Muscle of arm (tissue), 14 donors: ENCODE measurements at places on chromosomes 5 and 9.
A peak's percentile ranks its signal among the peaks of the same experiment; 100 is the strongest.

DNA sequence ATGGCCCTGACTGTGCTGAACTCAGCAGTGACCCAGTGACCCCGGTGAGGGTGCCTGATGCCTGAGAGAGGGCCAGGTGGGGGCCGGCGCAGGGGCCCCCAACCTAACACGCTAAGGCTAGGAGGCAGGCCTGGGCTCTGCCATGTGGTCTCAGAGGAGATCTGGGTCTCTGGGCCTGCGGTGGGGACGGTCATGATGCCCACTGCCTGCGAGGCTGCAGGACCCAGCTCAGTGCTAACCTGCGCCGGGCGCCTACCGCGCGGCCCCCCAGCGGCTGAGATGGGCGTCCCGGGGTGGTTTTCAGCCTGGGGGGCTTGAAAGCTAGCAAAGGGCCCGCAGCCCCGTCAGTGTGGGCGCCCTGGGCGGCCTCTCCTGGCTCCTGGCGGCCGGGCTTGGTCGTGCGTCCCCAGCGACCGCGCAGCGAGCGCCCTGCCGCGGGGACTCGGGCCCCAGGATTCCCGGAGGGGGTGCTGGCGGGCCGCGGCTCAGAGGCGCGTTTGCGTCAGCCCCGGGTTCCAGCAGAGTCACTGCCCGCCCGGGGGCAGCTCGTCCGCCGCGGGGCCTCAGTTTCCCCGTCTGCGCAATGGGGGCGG, 2.5 kb downstream of the EGFL7 start:
- no peak for DNase-seq

DNA sequence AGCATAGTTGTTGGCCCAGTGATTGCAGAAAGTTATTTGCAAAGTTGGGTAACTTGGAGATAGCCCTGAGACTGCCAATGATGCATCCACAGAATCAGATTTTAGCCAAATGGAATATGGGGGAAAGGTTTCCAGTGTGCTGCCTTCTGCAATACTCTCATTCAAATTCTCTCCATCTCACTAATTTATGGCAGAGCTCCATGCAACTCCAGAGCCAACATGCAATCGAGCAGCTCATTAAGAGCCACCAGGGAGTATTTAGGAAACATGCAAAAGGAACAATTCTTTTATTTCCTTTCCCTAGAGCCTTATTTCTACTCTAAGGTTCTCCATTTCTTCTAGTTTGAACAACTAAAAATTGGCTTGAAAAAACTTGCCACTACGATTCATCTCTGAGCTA, 135.9 kb upstream of the MARCHF11 start:
- no peak for DNase-seq

DNA sequence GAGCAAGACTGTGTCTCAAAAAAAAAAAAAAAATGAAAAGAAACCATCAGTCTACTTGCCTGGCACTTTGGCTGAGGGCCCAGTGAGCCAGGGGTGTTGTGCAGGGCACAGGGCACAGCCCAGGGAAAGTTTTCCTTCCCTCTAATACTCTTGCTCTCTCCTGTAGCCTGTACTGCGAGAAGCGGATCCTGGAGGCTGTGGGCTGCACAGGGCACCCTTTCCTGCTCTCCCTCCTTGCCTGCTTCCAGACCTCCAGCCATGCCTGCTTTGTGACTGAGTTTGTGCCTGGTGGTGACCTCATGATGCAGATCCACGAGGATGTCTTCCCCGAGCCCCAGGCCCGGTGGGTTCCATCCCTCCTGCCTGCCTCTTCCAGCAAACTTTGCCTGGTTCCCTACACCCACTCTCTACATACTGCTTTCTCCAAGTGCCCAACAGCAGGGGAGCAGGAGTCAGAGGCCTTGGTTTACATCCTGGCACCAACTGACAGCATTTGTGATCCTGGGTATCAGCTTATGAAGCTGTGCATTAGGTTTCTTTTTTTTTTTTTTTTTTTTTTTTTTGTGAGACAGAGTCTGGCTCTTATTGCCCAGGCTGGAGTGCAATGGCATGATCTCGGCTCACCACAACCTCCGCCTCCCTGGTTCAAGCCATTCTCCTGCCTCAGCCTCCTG, 7.2 kb downstream of the ZDHHC12 start:
- no peak for DNase-seq

DNA sequence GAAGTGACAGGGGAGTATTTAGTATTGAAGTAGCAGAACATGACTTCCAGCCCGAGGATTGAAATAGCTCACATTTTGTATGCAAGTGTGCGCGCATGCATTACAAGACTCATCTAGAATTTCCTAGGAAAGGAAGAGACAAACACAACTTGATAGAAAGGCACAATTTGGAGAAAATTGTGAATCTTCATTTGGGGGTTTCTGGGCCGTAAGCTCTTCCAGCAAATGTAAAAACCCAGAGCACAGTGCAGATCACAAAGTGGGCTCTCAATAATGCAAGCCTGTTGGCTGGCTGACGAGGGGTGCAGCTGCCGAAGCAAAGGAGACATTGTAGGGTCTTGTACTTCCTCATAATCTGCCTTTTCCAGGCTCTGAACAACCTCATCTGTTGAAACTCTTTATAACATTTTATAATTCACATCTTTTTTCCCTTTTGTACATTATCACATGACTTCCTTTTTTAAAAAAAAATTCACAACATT, 109.0 kb downstream of the BAAT start:
- no peak for DNase-seq

DNA sequence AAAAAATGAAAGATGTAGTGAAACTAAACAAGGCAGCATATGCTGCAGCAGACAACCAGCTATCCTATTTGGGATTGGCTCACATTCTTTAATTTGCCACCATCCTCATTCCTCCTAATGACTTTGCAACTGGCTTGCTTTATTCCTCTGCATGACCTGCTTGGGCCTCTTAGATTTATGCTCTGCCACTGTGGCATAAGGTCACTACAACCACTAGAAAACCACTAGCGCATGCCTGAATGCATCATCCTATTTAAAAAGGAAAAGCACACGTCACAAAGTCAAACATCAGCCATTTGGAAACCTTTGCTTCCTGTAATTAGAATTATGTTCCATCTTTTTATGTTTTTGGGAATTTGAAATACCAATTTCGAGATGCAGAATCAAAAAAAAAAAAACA, 40.8 kb upstream of the CCDC152 start:
- DNase-seq = no peak

- DNase-seq = no peak
These were observed 325.4 kb downstream of the PIK3R1 start for GRCh38 chr5:68540798-68541590.

- no peak for DNase-seq
These were observed 57.0 kb downstream of the DUSP1 start for GRCh38 chr5:172713809-172714490.

DNA sequence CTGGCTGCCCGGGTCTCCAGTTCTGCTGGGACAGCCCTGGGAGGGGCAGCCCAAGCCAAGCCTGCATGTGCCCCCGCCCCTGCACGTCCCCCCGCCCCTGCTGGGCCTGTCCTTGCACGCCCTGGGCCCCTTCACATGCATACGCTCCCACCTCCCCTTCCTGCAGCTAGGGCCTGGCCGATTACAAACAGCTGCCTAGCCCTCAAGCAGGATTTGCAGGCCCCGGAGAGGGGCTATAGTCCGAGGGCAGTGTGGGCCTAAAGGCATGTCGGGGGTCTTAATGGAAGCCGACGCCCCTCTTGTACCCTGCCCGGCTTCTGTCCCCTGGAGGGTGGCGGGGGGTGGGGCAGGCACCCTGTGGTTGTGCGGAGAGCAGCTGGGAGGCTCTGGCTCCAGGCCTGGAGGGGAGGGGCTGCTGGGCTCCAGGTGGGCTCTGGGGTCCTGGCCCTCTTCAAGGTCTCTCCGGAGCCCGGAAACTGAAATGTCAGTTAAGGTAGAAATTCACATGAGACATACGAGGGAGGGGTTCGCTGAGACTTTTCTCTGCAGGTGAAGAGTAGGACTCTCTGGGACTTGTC, 16.9 kb downstream of the COL5A1 start:
- no peak for DNase-seq

DNA sequence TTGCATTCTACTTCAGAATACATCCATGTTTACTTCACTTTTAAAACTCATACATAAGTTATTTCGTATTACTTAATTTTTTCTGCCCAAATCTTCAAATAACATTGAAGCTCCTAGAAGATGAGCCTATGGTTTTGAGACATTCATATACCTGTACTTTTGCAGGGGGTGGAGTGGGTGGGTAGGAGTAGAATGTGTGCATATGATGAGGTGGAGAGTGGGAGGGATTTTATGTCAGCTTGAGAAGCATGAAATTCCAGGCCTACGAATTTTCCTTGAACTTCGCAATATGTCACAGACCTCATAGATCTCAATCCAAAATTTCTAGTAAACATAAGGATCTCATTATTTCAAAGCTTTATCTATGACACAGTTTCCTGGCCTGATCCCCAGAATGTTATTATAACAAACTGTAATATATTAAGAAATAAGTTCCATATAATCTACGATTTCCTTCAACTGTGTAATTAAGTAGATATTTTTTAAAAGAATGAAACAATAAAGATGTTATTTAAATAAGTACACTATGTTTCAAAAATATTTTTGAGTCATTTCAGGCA, 19.7 kb upstream of the MOB3B start:
- no peak for DNase-seq

- DNase-seq = no peak
These were observed 435.9 kb downstream of the DNAH5 start for GRCh38 chr5:13508559-13508958.

DNA sequence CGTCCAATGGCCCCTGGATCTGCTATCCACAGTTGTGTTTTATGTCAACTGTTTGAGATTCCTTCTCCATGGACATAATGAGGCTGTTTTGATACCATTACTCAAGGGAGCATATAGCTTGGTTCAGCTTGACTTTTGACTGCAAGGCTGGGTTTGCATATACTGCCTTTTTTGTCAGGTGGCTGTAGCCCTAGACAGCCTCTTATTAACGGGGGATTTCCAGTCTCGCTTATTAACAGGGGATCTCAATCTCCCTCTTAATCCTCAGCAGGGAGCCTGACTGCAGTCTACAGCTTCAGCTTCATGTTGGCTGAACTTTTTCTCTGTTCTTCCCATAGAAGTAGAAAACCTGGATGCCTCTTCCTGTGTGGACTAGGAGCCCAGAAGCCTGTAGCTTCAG, 73.7 kb upstream of the TNC start:
- no peak for DNase-seq

GRCh38 chr9:94783928-94784327, 57.4 kb downstream of the AOPEP start:
- no peak for DNase-seq

DNA sequence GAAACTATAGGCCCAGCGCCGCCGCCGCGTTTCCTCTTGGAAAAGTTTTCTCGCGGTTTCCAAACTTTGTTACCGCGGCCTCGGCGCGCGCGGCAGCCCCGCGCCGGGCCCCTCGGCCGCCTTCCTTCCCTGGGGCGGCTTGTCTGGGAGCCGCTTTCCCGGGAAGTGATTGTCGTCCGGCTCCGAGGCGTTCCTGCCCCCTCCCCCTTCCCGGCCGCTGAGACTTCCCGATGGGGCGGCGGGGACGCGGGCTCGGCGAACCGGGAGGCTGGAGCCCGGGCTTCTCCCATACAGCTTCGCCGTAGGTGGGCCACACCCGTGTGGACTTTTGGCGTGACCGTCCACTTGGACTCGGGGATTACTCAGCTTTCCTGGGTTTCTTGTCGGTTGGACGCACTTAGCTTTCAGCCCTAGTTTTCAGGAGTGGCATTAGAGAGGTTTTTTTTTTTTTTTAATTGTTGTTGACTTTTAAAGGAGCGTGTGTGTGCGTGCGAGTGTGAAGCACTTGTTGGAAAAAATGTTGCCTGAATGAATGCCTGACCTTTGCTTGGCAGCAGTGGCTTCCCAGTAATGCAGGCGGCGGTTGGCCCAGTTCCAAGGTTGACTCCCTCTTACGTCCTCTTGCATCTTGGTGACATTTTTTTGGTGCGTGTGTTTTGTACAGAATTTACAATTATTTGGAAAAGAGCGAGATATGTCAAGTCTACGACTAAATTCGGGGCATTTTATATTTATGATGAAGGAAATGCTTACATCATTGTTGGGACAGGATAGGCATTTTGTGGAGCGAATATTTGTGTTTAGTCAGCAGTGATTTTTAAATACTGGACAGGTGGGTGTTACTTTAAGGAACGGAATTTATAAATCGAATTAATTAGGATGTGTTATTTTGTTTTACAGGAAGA, 821 bp downstream of the CTNNA1 start:
- peak; percentile 88 for DNase-seq

DNA sequence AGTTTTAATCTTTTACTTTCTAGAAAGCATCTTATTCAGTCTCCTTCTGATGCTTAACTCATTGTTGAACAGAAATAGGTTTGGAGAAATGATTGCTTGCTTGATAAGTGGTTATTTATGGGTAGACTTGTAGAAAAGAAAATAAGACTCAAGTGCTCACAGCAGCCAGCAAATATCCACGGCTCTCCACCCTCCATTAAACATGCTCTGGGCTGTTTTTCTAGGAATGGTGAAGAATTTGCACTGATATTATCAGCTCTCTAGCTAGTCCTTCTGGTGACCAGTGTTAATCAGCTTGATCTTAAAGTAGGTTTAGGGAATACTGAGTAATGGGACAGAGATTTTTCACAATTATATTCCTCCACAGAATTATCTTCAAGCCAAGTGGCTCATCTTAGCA, 60.6 kb downstream of the SLC1A3 start:
- no peak for DNase-seq

DNA sequence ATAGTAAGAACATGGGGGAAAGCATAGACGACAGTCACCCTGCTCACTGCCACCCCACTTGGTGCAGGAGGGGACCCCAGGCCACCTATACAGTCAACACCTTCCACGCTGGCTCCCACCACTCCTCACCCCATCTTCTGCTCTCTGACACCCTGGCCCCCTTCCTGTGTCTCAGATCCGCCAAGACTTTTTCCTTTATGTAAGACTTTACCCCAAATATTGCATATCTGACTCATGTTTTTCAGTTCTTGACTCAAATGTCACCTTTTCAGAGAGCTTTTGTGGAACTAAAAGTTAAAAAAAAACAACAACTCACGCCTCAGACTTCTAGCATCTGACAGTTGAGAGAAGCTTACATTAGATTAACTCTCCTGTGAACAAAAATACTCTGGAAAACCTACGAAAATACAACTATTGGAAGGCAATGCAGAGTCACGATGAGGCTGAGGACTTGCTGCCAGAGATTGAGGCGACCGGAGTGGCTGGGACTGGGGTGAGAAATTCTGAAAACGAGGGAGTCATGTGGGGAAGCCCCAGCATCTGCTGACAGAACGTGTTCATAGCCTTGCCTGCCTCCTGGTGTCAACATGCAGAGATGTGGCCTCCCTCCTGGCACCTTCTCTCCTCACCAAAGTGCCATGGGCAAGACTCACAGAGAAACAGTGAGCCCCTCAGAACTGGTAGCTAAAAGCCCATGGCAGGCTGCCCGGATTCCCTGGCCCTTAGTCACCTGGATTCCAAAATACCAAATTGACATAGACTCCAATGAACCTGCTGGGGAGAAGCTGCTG, 22.4 kb upstream of the FCN2 start:
- DNase-seq = no peak

- DNase-seq = no peak
These were observed 11.1 kb downstream of the NR5A1 start for GRCh38 chr9:124496075-124496449.
